Anterior cingulate cortex (tissue), 58 donors: ENCODE measurements at places on chromosomes 4 and X.
A peak's percentile ranks its signal among the peaks of the same experiment; 100 is the strongest.

- no peak for DNase-seq
Observed at GRCh38 chr4:70667740-70668535, 1.6 kb upstream of the JCHAIN start.

DNA sequence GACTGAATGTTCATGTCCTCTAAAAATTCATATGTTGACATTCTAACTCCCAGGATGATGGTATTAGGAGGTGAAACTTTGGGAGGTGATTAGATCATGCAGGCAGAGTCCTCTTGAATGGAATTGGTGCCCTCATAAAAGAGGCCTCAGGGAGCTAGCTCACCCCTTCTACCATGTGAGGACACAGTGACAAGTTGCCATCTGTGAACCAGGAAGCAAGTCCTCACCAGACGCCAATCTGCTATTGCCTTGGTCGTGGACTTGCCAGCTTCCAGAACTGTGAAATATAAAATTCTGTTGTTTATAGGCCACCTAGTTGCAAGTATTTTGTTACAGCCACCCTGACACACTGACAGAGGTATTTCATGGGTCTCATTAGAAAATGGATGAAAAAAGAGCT is 28.5 kb upstream of the LONRF3 start:
- no peak for DNase-seq

DNA sequence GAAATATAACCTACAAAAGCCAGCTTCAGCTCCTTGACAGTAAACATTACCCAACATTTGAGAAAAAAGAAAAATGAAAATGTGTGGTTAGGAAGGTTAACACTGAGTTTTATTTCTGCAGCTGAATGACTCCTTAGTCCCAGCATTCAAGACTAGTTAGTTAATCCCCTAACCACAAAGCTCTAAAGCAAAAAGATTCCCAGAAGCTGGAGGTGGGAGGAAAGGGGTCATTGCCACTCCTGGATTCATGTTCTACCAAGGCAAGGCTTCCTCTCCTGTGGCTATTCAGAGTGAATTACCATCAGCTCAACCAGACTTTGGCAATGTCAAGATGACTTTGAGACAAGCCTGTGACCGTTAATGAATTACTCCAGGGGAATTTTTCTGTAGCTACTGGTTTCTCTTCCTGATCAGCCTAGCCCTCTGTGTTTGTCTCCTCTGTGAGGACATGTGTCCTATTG is 63.6 kb downstream of the HADH start:
- no peak for DNase-seq

DNA sequence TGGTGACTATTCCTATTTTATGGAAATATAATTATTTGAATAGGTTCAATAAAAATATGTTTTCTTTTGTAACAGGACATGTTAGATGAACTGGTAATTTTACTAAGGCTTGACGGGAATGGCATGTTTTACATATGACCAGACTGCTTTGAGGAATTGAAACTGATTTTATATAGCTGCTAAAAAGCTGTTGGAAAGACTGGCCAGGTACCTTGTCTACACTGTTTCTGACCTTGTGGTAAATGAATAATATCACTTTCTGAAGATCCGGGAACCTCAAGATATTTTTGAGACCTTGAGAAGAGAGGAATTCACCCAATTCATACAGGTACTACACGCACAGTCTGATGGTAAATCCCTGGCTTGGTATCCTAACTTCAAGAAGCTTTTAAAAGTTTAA is 42.1 kb upstream of the USP46 start:
- no peak for DNase-seq

- DNase-seq = no peak
Observed at GRCh38 chr4:95531141-95531540, 17.6 kb downstream of the UNC5C start.

DNA sequence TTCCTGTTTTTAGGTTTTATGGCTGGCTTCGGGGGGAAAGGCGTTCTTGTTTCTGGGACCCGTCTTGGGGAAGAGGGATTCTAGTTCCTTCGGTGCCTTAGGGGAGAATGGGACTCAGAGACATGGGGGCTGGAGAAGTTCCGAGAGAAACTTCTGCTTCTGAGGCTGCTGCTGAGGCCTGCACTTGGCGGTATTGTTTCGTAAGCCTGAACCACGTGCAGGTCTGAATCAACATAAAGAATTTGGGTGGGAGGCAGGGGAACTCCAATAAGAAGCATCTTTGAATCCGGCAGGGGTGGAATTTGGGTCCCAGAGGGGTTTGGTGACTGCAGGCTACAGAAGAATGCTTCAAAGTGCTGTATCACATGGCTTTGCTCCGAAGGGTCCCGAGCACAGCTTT is 15.1 kb downstream of the XG start:
- DNase-seq = no peak

GRCh38 chr4:26354491-26354890 is 33.7 kb downstream of the RBPJ start:
- no peak for DNase-seq

- no peak for DNase-seq
Observed at GRCh38 chr4:174669270-174669669, 147.0 kb upstream of the HPGD start.

DNA sequence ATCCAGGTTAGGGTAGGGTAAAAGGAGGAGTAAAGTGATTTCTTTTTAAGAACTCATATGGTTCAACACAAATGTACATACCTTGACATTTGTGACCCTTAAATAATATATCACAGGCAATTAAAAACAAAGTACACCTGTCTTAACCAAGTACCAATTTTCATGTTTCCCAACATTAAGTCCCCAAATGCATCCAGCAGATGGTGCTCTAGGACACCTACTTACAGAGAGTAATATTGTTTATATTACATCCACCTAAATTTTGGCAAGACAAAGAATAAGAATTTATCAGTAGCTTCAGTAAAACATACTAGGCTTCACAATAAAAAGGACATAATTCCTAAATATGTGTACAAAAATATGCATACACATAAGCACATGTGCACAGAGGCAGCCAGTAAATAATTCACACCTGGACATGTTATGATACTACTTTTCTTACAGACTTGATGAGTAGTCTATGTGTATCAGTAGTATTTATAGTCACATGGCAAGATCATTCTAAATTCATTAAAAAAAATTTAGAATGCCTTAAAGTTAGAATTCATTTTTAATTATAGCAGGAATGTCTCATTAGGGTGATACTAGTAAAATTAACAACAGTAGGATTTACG is 219.7 kb downstream of the DCLK2 start:
- peak; percentile 4 for DNase-seq
